ENCODE measurements at places on chromosomes 6 and 20.

- peak; percentile 96 for ATAC-seq
Measured at GRCh38 chr20:54267483-54268003, 59.7 kb downstream of the PFDN4 start.

GRCh38 chr6:41092421-41093140, 19.8 kb downstream of the NFYA start:
- ATAC-seq, result no peak

- no peak for ATAC-seq
Measured at GRCh38 chr6:27297857-27298730, 14.0 kb downstream of the POM121L2 start.

- no peak for ATAC-seq
Measured at GRCh38 chr20:50487397-50487796, 22.8 kb upstream of the PTPN1 start.

DNA sequence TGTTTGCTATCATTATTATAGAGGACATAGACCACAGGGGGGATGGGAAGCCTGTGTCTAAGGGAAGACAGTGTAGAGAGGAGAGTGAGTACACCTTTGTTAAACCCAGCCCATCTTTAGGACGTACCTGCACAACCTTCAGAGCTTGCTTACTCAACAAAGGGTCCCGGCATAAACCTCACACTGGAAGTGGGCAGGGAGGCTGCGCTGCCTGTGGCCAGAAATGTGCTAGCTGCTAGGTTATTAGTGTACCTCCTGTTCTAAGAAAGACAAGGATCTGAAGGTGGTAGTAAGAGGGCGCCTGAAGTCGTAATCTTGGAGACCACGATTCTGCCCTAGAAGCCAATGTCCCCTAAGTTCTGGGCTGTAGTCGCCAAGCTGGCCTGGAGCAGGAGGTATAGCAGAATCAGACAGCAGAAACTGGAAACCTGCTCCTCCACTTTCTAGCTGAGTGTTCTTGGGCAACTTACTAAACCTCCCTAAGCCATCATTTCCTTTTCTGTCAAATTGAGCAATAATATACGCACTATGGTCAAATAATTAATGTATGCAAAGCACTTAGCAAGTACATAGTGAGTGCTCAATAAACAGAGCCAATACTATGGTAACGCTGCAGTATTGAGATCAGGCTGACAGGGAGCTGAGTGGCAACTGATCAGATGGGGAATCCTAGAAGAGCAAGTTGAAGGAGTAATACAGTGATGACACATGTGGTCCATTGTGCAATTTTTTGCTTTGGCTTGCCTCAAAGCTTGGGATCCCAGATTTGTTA, 16.8 kb upstream of the AKIRIN2 start:
- peak; percentile 86 for ATAC-seq

GRCh38 chr20:62044631-62045030, 21.1 kb downstream of the TAF4 start:
- ATAC-seq, result no peak

- no peak for ATAC-seq
Measured at GRCh38 chr6:38149531-38149930, 330.0 kb downstream of the ZFAND3 start.

DNA sequence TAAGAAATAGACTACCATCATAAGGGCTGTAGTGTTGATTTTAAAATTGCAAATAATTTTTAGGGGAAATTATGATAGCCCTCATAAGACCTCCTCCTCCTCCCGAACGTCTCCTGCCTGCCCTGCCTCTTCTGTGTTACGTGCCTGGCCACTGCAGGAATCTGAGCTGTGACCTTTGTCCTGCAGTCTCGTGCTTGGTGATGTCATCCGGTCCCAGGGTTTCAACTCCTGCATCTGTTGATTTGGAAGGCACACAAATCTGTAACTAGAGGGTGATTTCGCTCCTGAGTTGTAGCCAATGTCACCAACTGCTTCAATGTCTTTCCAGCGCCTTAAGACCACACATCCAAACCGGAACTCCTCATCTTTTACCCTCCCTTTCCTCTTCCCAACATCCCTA, 163.2 kb downstream of the AIG1 start:
- ATAC-seq, result no peak

DNA sequence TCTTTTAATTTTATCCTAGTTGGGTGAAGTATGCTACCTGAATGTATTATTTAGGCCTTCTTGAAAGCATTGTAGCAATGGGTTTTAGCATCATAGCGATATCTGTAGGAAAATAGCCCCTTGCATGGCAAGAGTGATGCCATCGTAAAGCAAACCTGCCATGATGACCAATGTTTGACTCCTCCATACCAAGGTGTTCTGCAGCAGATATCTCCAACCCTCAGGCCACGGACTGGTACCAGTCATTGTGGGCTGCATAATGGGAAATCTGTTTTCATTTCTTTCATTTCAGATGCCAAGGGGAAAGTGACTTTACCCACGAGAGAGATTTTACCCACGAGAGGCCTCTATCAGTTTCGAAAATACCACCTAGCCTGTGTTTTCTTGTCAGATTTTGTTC, 6.2 kb downstream of the TXLNB start:
- no peak for ATAC-seq

GRCh38 chr6:163533443-163533842, 118.9 kb downstream of the QKI start:
- no peak for ATAC-seq

DNA sequence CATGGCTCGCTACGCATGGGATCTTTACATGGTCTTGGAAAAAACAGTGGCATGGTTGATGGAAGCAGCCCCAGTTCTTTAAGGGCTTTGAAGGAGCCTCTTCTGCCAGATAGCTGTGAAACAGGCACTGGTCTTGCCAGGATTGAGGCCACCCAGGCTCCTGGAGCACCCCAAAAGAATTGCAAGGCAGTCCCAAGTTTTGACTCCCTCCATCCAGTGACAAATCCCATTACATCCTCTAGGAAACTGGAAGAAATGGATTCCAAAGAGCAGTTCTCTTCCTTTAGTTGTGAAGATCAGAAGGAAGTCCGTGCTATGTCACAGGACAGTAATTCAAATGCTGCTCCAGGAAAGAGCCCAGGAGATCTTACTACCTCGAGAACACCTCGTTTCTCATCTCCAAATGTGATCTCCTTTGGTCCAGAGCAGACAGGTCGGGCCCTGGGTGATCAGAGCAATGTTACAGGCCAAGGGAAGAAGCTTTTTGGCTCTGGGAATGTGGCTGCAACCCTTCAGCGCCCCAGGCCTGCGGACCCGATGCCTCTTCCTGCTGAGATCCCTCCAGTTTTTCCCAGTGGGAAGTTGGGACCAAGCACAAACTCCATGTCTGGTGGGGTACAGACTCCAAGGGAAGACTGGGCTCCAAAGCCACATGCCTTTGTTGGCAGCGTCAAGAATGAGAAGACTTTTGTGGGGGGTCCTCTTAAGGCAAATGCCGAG, 78.2 kb downstream of the ASXL1 start:
- ATAC-seq, result no peak

GRCh38 chr6:132865829-132866228, 51.5 kb downstream of the RPS12 start:
- ATAC-seq, result no peak

GRCh38 chr6:142374091-142374770, 72.4 kb downstream of the ADGRG6 start:
- ATAC-seq, result no peak

DNA sequence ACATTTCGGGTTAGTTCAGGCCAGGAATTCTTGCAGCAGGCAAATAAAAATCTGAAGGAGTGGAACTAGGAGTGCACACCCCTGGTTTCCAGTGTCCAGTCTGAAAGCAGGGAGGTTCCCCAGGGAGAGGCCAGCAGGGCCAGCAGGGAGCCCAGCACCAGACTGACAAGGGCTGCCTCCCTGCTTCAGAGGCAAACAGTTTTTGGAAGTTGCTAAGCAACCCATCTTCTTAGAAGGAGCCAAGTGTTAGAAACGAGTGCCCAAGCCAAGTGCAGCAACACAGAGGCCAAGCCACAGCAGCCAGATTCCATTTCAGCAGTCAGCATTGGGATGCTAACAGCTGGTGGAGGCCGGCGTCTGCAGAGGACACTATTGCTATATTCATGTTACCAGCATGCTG, 179.1 kb downstream of the SYNDIG1 start:
- no peak for ATAC-seq

DNA sequence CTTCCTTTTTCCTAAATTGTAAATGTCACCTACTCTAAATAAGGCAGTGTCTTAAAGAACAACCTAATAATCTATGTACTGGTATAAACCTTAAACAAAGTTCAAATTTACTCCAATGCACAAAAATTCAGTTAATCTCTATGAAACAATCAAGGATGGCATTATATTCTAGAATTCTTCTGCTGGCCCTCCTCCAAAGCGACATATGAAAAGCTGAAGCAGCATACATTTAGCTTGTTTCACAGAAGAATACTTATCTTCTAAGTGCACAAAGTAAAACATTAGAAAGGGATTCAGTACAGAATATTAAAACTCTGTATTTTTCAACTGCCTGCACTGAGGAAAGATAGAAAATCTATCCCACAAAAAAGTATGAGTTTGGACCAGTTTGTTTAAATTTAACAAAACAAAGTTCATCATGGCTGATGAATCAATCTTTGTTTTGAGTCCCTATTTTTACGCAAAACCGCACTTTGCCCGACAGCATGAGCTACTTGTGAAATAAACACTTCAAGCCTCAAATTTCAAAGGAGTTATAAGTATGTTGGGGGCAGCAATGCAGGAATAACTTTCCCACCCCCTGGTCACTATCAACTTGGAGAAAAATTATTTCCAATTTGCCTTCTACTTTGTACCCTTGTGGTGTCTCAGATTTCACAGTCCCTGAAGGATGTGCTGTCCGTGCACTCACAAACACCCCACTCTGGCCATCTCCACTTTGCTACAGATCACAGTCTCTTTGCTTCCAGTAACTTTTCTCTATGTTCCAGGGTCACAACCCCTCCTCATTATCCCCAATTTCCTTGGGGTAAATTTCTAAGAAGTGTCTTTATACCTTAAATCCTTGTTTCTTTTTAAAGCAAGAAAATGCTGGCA, 238.2 kb downstream of the PRKN start:
- ATAC-seq, result no peak

- ATAC-seq, result no peak
Measured at GRCh38 chr20:34987288-34988190, 31.9 kb downstream of the MYH7B start.

- ATAC-seq, result peak; percentile 66
Measured at GRCh38 chr6:9766240-9766915, 648.5 kb downstream of the TFAP2A start.

DNA sequence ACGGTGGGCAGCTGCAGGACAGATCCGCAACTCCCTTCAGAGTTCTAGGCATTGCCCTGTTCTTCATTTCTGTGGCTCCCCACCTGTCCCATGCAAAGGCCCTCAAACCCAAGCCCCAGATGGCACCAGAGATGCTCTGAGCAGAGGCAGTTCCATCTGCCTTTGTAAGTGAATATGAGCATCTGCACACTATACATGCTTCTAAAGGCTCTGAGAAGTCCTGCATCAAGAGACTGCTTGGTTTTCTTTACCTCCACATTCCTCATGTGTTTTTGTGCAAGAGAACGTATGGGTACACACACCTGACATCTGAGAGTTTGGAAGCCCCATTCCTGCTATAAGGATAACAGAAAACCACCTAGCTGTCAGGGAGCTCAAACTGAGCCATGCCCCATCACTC, 14.4 kb upstream of the CST7 start:
- no peak for ATAC-seq

DNA sequence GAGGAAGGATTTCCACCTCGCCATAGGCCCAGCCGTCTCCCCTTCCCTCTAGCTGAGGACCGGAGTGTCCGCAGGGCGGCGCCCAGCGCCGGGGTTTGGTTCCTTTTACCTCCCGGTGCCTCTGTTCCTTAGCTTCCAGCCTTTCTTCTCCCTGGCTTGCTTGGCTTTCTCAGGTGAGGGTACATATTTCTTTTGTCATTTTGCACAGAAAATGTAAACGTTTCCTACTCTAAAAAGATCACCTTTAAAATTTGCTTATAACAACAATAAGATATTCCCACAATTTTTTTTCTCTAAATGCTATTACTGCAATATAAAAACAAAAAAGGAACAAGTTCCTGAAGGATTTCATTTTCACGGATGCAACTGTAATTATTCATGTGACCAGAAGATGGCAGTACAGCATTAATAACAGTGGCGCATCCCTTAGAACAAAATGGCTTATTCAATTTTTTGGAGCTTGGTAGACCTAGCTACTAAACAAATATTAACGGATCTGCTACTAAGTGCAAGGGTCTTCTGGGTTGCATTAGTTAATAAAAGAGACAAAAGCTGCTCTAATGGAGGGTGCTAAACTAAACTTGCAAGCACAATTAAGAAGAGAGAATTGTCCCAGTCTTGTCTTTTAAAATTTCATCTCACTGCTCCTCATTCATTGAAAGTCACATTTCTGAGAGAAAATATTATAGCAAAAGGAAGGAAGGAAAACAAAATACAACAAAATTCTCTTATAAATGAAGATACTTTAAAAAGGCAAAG, 172.9 kb downstream of the ADGRG6 start:
- peak; percentile 64 for ATAC-seq

GRCh38 chr6:125808060-125808459, 17.3 kb downstream of the NCOA7 start:
- no peak for ATAC-seq

DNA sequence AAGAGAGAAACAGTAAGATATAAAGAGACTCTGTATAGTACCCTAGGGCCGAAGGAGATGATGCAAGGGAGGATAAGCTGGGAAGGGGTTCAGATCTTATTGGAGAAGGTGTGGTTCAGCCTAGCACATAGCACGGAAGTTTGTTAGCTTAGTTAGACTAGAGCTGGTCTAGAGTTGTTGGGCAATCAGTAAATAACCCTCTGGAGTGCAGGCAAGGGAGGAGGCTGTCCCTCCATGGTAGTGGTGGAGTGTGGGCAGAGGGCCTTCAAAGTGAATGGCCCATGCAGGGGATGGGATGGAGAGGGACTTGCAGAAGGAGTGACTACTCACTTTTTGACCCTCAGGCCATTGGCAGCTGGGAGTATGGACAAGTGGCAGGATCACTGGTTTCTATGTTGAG, 20.0 kb downstream of the TULP4 start:
- no peak for ATAC-seq

GRCh38 chr6:128238225-128238624, 282.2 kb downstream of the PTPRK start:
- no peak for ATAC-seq
